ENCODE measurements at places on chromosomes 3 and 15.

- DNase-seq: no peak
Observed at GRCh38 chr3:18372786-18373405, 52.2 kb downstream of the SATB1 start.

- no peak for DNase-seq
Observed at GRCh38 chr3:57126244-57126643, 38.9 kb downstream of the IL17RD start.

DNA sequence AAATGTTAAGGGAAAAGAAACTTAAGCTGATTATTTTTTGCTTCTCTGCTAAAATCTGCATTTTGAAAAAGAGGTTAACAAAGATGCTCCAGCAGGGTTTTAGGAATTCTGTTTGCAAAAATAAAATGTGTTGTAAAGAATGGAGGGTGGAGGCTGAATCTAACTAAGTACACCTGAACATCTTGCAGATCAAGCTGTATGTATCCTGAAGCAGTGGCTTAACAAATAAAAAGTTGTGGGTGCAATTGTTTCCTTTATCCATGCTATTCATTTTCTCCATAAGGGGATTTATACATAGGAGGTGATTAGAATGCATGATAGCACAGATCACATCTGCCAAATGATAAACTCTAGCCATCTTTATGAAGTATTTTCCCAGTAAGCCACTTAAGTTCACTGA, 466.3 kb downstream of the ERC2 start:
- DNase-seq: no peak

GRCh38 chr3:109161487-109162123, 25.1 kb downstream of the C3orf85 start:
- no peak for DNase-seq

DNA sequence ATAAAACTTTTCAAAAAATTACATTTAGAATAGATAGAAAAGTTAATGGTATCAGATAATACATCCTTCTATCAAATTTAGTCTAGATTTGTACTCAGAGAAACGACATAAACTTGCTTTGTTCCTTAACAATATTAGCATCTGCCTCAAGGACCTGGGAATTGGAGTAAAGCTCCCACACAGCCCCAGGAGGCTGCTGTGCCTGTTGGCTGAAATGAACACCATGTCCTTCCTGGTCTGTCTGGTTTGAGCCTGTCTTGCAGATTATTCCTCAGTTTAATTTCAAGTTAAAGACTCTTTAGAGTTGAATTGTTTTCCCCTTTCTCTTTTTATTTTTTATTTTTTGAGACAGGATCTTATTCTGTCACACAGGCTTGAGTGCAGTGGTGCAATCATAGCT, 19.4 kb downstream of the GNB5 start:
- no peak for DNase-seq

DNA sequence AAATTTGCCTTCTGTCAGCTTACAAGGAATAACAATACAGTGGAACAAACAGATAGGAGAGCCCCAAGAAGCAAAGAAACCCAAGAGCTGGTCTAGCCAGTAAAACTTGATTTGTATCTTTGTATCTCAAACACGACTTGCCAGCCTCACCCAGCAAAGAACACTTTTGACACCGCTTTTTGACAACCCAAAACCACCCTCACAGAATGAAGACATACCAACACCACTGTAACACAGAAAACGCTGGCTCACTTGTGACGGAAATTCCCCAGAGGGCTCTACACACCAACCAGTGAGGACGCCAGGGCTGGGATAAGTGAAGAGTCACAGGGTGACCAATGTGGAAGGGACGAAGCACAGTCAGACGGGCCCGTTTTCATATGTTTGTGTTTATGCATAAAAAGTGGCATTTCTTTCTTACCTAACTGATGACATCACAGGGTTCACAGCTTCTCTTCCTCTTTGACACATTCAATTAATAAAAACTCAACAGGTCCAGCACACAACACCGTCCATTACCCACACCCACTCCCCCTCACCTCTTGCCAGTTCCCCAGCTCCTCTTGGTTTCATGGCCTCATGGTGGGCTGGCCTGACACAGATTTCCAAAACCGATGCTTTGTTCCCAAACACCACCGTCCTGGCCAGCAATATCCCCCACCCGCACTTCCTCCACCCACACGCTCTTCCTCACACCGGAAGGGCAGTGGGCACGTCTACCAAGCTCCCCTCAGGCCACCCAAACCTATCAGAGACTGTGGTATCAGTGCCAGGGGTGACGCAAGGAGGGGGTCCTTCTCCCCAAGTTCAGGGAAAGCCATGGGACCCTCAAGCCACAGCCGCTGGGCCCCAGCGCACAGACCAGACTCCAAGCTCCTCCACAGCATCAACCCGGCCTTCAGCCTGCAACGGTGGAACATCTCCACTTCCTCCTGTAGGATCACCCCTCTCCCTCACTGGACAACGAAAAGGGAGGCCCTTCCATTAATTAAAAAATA, 94.2 kb downstream of the ADAMTS17 start:
- DNase-seq: no peak

- DNase-seq: no peak
Observed at GRCh38 chr3:15659254-15659975, 57.9 kb downstream of the BTD start.

DNA sequence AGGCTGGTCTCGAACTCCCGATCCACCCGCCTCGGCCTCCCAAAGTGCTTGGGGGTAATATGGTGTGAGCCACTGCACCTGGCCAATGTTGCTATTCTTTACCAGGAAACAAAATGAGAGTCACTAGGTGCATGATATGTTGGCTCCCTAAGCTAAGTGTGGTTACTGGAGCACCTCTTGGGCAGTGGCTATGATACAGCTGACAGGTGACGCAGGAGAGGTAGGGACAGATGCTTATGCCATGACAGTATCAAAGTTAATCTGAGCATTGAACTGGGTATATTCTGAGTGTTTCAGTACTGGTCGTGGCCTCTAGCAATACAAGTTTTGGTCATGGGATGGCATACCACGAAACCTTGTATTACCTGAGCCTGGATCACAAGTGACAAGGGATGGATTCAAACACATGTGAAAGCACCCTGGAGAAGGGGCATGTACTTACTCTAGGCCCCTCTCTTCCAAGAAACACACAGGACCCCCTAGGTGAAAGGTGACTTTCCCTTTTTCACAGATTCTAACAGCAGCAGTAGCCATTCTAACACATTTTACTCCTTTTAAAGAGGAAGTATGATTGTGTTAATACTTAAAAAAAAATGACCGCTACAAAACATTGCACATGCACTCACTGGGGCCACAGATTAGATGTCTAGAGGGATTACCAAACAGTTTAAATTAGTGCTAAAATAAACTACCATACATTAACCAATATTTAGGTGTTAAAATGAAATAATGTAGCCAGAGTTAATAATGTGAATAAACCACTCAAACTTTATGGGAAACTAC, 467.3 kb downstream of the SHQ1 start:
- DNase-seq: no peak

GRCh38 chr3:10023587-10024310, 2.5 kb upstream of the FANCD2 start:
- DNase-seq: no peak

DNA sequence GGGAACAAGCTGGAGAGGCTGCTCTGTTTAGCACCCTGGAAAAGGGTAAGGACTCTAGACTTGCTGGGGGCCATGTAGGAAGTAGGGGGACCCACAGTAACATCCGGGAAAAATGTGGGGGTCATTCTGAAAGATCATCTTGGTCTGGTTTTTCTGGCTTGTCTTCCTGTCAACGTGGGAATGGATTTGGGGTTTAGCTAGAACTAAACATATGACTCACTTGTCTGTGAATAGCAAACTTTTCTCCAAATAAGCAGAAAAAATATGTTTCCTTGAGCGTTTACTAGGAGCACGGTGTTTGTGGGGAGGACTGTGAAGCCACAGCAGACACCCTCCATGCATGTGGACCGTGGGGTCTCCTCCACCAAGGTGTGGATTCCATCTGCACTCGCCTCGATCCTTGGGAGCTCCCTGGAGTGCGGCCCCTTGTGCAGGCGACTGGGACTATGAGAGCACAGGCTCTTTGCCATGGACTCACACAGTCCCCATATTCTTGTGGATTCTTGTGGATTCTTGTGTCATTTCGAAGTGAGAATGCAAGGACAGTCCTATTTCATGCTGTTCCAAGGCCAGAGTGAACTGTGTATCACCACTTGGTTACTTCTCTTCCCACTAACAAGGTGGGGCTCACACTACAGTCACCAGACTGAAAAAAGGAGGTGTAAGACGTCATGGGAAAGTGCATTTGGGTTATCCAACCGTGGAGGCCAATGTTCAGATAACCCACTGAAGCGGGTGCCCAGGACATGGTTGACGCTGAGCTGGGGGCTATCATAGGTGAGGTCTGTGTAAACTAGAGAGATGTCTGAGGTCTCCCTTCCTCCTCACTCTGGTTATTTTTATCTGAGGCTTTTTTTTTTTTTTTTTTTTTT, 25.5 kb downstream of the PGPEP1L start:
- DNase-seq: no peak

- DNase-seq: no peak
Observed at GRCh38 chr3:129536804-129537203, 6.2 kb upstream of the H1-8 start.

- no peak for DNase-seq
Observed at GRCh38 chr3:124927574-124928045, 6.9 kb downstream of the MUC13 start.

GRCh38 chr3:145145461-145145860, 1015.5 kb downstream of the PLOD2 start:
- no peak for DNase-seq

DNA sequence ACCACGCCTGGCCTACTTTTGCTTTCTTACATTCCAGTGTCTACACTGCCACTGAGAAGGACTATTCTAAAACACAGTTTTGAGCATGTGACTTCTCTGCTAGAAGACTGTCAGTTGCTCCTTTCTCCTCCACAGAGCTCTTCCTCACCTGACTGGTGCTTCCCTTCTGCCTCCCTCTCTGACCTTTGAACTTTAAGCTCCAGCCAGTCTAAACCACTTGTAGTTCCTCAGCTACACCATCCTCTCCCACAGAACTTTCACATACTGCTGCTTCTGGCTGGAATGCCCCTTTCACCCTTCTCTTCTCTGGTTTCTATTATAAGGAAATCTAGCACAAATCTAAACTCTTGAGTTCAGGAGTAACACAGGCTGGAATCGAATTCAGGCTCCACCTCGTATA, 9.1 kb downstream of the NCEH1 start:
- DNase-seq: no peak

DNA sequence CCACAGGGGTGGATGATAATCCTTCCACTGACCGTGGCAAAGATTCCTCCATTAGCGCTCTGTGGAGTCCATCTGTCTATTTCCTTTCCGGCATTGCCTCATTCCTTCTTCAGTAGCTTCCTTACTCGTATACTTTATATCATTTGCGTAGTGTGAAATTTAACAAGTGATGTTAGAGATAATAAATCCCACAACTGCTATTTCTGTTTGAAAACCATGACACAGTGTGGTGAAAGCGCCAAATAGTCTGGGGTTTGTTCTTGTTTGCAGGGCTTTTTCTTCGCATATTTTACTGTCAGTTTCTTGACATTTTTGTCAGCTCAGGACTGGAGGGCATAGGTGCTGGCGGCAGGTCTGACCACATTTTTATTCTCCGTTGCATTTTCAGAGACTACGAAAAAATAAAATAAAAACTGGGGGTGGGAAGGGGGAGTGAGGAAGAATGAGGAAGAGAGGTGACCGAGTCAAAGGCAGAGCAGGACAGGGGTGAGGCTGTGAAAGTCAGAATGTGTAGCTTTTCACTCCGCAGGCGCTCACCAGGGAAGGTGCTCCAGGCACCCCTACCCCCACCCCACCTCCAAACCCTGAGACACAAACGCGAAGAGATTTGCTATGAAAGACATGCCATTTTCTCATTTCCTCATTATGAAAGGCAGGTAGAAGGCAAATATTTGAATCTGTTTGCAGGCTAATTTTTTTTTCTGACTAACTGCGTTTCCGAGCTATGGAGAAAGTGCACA, 965.0 kb downstream of the MCTP2 start:
- DNase-seq: no peak

DNA sequence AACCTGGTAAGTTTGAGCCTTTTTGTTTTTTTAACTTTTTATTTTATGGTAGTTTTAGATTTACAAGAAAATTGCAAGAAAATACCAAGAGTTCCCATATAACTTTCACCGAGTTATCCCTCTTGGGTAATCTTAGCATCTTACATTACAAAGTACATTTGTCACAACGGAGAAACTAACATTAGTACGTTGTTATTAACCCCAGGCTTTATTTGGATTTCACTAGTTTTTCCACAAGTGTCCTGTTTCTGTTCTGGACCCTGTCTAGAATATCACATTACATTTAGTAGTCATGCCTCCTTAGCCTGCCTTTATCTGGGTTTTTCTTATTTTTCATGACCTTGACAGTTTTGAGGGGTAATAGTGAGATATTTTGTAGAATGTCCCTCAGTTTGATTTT, 53.5 kb upstream of the KPNA4 start:
- DNase-seq: no peak
